ENCODE measurements at places on chromosomes 16 and 17. TPM values are rescaled to one million over a fixed set of nuclear protein-coding genes. Genes with fewer than 3 reads are reported as not detected.

GRCh38 chr17:17492571-17492970 lies 3.6 kb downstream of the RASD1 start:
- no peak for DNase-seq

- peak; percentile 92 for DNase-seq
These were observed 218.5 kb upstream of the CIBAR2 start for GRCh38 chr16:85330694-85331188.

GRCh38 chr16:50591800-50592771 lies 43.9 kb downstream of the NKD1 start:
- DNase-seq, result peak; percentile 45

GRCh38 chr16:70399951-70400350 lies 38.9 kb downstream of the ST3GAL2 start:
- DNase-seq, result no peak

DNA sequence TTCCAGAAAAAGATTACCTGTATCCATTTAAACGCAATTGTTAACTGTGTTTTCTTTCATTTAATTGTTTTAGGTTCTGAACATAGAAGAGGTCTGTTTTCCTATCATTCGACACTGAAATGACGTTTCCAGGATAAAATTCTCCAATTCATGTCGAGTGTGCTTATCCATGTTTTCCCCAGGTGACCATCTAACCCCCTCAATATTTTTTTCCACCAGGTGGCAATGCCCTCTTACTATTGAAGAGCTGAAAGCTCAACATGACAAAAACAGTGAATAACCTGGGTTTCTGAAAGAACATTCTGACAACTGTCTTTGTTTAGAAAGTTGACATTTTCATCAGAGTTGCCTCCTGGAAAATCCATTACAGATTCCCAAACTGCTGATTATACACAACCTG lies 948.7 kb downstream of the KCNJ2 start:
- no peak for DNase-seq

DNA sequence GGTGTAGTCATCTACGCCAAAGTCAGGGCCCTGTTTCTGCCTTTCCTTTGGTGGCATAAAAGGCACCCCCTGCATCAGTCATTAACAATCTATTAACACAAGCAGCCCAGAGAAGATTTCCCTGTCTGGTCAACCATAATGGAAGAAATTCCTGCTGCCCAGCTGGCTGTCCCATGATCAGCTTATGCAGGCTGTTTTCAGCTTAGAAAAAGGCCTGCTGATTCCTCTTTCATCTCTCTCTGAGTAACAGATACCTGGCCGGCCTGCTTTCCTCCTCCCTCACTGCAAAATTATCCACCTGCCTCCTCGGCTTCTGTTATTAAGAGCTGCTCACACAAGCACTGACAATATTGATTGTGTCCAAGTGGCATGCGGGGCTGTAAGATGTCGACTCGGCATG lies 70.3 kb upstream of the MMP2 start:
- no peak for DNase-seq

DNA sequence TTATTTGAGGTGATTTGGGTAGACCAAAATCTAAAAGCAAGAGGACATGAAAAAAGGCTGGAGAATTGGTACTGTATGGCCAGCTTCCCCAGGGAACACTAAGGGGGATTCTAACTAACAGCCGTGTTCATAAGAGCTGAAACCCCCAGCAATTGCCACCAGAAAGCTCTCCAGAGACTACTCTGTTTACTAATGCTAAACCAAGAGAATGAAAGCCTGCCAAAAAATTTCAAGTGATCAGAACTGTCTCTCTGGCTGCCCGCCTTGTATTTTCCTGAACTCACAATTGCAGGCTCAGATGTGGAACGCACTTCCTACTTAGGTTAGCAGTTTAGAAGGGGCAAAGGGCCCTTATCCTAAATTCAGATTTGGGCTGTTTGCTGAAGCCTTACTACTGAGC lies 24.1 kb downstream of the MYH10 start:
- DNase-seq, result no peak

GRCh38 chr17:21077281-21077680 lies 34.5 kb upstream of the USP22 start:
- no peak for DNase-seq

DNA sequence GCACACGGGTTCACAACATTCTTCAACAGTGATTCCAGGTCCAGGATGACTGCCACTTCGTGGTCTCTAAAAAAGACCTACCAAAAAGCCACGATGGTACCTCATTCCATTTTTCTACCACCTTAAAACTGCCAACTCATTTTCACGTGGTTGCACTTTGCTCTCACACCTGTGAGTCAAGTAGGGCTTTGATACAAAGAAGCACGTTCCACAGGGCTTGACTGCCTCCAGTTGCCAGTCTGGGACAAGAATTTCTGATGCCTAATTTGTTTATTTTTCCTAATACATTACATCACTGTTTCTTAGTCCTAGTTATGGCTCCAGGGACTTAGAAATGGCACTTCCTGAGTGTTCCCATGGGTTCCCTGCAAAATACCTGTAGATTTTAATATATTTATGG lies 911.6 kb upstream of the EEF2KMT start:
- no peak for DNase-seq

Gene DRC7
- not detected for total RNA-seq

Gene DCAKD
- total RNA-seq, result 22.2 TPM

Gene NPW
- total RNA-seq, result not detected

Gene MMP28
- not detected for total RNA-seq

Gene TBX2
- total RNA-seq, result 4.1 TPM

Gene ACBD4
- total RNA-seq, result 7.4 TPM

Gene B4GALNT2
- not detected for total RNA-seq

Gene FNDC8
- total RNA-seq, result not detected

Gene IFI35
- 43.0 TPM for total RNA-seq

All from fibroblast of the aortic adventitia (primary cell).